ENCODE measurements at places on chromosomes 7 and 10.
A peak's percentile ranks its signal among the peaks of the same experiment; 100 is the strongest.

DNA sequence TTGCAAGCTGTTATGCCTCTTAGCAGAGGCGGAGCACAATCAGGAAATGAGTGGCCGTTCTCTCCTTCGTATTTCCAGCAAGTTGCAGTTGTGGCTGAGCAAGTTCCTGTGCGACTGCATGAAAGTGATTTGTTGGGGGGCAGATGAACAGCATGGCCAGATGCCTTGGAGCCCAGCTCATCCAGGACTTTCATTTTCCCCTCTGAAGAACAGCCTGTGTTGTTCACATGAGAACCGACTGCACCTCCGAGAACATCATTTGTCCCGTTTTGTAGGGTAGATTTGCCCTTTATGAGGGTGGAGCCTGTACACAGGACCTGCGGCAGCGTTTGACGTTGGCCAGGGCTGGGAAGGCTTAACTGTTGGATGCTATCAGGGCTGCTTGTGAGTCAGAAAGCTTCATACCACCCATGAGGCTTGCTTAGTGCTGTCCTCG is 4.4 kb downstream of the BAG3 start:
- peak; percentile 43 for DNase-seq

- no peak for DNase-seq
These were observed 65.9 kb upstream of the ZNF92 start for GRCh38 chr7:65307651-65308299.

DNA sequence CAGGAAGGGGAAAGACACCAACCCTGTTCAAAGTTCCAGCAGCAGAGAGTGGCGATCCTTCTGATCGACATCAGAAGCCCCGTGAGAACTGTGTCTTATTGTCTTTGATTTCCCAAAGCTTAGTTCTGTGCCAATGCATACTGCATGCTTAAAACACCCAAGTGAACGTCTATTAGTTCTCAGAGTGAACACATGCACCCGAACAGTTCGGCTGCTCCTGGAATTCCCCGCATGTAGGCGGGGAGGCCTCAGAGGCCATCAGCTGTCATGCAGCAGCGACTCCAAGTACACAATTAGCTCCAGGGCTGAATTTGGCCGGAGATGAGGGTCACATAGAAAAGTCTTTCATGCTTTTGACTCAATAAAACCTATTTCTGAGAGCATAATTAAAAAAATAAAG is 276.9 kb downstream of the ZMYND11 start:
- no peak for DNase-seq

DNA sequence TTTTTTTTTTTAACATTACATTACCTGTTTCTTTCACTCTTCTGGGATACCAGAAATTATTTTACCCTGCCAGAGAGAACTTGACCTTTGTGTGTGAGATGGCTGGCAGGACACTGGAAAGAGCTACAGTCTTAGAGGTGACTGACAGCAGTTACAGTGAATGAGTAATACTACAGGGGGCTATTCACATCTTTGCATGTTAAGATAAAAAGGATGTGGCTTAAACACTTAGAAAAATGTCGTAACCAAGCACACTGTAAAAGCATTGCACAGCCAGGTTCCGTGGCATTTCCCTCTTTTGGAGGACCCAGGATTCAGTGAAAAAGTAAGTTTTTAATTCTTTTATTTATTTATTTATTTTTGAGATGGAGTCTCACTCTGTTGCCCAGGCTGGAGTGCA is 18.8 kb upstream of the TBC1D12 start:
- DNase-seq, result no peak

- DNase-seq, result no peak
These were observed 319.0 kb downstream of the PLXNA4 start for GRCh38 chr7:132257253-132257652.

GRCh38 chr10:86711513-86712316 is 43.4 kb downstream of the LDB3 start:
- peak; percentile 59 for DNase-seq

GRCh38 chr7:69992938-69993337 is 394.7 kb downstream of the AUTS2 start:
- DNase-seq, result no peak

- DNase-seq, result no peak
These were observed 8.9 kb downstream of the FOXI2 start for GRCh38 chr10:127745861-127746260.

Measured in activated T-cell treated with anti-CD3 and anti-CD28 coated beads for 48 hours (primary cell).